T-helper 2 cell treated with Interferon-gamma antibody and Interleukin-4, amounts not matched to agents 5 μg/mL and 100 μg/mL, for 36 hours (primary cell): ENCODE measurements at places on chromosomes 5 and 9.
A peak's percentile ranks its signal among the peaks of the same experiment; 100 is the strongest.

DNA sequence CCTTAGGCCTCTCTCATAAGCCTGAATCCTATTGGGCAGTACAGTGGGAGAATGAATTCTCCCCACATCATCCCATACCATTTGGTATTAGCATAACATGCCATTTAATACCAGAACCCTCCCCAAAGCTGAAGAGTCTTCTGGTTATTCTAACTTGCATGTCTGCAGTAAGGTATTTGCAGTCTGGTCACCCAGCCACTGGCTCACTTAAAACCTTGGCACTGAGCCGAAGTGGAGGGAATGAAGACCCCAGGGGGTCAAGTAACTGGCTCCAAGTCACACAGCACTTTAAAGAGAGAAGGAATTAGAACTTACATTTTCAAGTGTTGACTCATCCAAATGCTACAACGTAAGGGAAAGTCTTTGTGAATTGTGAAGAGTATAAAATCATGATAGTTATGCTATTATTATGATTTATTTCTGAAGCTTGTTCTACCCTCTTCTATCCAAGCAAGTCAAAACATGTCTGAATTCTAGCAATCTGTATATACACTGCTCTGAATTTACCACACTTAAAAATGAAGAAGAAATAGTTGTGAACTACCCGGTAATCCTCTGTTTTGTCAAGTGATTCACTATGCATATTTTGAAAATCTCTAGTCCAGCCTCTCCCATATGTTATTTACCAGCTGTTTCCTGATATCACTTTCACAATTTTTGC, 28.5 kb downstream of the GLRA1 start:
- no peak overlapping the region for H3K4me3 ChIP-seq
- no peaks in the 10 kb centered on the region for H3K36me3 ChIP-seq
- no peaks in the 10 kb centered on the region for H3K27me3 ChIP-seq
- DNase-seq: no peak
- no peak overlapping the region for H3K27ac ChIP-seq

GRCh38 chr5:79689541-79690466, at the start of gene CMYA5:
Gene CMYA5 (plus strand): TSS chr5:79689836. CDS start chr5:79689908, 72 bp downstream.
- H3K4me1 ChIP-seq: peaks cover 16% of the 10 kb centered on the region
- no peak within 1 kb of the TSS for H3K4me3 ChIP-seq
- no peak within 1 kb of the TSS for H3K27ac ChIP-seq
- H3K27me3 ChIP-seq: no peaks in the 10 kb centered on the region
- H3K36me3 ChIP-seq: peaks cover 27% of the 10 kb centered on the region

DNA sequence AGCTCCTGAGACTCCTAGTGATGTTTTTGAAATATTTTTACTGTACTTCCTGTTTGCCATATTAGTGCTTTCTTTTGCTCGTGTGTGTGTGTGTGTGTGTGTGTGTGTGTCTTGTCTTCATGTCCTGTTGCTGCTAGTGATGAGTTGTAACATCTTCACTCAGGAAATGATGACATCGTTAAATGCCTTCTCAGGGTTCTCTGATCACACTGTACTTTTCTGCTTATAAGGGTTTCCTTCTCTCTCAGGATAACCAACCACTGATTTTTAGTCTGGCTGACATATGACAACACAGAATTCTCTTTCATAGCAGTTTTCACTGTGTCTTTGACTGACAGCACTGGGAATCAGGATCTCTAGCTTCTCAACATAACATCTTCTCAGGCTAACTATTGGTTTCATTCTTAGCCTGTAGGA, 16.1 kb downstream of the SV2C start:
- H3K27me3 ChIP-seq: peaks cover 25% of the 10 kb centered on the region
- no peaks in the 10 kb centered on the region for H3K36me3 ChIP-seq
- H3K4me3 ChIP-seq: no peak overlapping the region
- H3K27ac ChIP-seq: peak overlapping the region; percentile 10

DNA sequence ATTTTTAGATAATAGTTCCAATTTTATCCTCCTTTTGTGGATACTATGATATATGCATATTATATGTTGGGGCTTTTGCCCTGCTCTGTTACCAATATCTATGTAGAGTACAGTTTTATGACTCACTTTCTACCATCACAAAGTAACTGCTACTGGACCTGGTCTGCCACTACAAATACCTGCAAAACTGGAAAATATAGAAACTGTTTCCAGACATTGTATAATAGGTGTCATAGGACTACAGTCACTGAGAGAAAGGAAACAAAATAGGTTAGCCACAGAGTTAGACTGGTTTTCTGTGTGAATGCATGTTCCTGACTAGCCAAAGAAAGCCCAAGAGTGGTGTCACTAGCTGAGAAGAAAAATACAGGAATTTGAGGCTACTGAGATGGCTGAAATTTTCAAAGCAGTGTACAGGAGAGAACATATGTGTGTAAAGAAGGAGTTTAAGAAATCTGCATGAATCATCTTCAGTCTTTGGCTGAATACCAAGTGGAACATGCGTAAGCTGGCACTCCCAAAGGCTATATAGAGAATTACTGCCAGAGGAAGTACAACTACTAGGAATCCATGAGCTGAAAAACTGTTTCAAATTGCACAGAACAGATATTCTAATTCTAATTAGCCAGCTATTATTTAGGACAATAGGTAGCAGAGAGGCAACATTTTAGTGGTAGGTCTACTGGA, 29.0 kb upstream of the FAM174A start:
- H3K36me3 ChIP-seq: no peaks in the 10 kb centered on the region
- H3K4me1 ChIP-seq: no peaks in the 10 kb centered on the region
- no peak for DNase-seq

DNA sequence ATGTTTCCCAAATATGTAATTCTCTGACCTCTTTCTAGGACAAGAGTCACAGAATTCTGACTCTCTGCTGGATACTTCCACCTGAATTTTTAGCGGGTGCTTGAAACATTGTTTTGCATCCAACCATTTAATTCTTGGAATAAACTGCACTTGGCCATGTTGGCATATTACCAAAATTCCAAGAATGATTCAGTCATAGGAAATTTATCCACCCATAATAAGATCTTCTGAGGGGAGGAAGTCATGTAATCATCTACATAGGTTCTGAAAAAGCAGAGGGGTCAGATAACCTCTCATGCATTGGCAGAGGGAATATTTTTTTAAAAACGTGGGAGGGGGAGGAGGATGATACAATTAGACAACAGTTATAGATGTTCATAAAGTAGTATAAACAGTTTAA, 156.9 kb downstream of the PAM start:
- DNase-seq: no peak
- H3K36me3 ChIP-seq: no peaks in the 10 kb centered on the region
- no peak overlapping the region for H3K27ac ChIP-seq

DNA sequence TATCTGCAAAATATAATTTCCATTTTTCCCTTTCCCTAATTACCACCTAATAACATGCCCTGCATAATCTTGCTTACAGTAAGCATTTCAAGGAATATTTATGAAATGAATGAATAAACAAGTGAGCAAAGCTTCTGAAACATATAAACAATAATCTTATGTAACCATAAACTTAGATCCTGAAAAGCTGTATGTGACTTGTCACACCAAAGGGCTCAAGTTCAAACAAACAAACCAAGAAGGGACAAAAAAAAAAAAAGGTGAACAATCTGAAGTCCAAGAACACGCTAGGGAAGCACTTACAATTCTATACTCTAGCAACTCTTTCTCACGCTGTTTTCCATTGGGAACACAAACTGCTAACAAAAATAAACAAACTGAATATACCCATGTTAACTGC, 36.3 kb downstream of the PLPP1 start:
- peaks cover 4% of the 10 kb centered on the region for H3K36me3 ChIP-seq
- peaks cover 13% of the 10 kb centered on the region for H3K4me1 ChIP-seq
- H3K27me3 ChIP-seq: no peaks in the 10 kb centered on the region
- H3K4me3 ChIP-seq: no peak overlapping the region
- DNase-seq: no peak

- peaks cover 4% of the 10 kb centered on the region for H3K27me3 ChIP-seq
- H3K4me1 ChIP-seq: no peaks in the 10 kb centered on the region
- H3K4me3 ChIP-seq: no peak overlapping the region
- DNase-seq: no peak
Measured at GRCh38 chr5:34663771-34664496, 7.8 kb downstream of the RAI14 start.

DNA sequence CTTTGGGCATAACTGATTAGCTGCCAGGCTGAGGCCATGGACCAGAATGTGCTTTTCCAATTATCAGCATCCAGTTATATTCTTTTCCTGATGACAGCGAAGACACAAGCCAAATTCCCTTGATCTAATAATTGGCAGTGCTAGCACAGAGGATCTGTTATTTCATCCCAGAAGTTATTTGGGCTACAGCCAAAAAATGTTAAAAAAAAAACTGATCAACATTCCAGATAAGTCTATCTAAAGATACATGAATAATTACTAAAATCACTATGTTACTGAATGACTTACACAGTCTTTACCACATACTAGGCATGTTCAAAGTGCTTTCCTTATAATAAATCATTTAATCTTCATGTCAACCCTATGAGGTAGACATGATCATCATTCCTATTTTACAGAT, 13.5 kb upstream of the PDZD2 start:
- H3K27ac ChIP-seq: no peak overlapping the region
- no peaks in the 10 kb centered on the region for H3K36me3 ChIP-seq
- H3K27me3 ChIP-seq: no peaks in the 10 kb centered on the region
- DNase-seq: no peak

- H3K27ac ChIP-seq: no peak overlapping the region
- H3K36me3 ChIP-seq: no peaks in the 10 kb centered on the region
- H3K4me3 ChIP-seq: no peak overlapping the region
- no peaks in the 10 kb centered on the region for H3K27me3 ChIP-seq
- DNase-seq: no peak
Measured at GRCh38 chr9:32709871-32710270, 73.5 kb upstream of the TMEM215 start.

GRCh38 chr5:172531704-172532026, 77.3 kb upstream of the SH3PXD2B start:
- H3K27me3 ChIP-seq: peaks cover 6% of the 10 kb centered on the region
- no peaks in the 10 kb centered on the region for H3K4me1 ChIP-seq
- no peak for DNase-seq
- H3K36me3 ChIP-seq: no peaks in the 10 kb centered on the region

DNA sequence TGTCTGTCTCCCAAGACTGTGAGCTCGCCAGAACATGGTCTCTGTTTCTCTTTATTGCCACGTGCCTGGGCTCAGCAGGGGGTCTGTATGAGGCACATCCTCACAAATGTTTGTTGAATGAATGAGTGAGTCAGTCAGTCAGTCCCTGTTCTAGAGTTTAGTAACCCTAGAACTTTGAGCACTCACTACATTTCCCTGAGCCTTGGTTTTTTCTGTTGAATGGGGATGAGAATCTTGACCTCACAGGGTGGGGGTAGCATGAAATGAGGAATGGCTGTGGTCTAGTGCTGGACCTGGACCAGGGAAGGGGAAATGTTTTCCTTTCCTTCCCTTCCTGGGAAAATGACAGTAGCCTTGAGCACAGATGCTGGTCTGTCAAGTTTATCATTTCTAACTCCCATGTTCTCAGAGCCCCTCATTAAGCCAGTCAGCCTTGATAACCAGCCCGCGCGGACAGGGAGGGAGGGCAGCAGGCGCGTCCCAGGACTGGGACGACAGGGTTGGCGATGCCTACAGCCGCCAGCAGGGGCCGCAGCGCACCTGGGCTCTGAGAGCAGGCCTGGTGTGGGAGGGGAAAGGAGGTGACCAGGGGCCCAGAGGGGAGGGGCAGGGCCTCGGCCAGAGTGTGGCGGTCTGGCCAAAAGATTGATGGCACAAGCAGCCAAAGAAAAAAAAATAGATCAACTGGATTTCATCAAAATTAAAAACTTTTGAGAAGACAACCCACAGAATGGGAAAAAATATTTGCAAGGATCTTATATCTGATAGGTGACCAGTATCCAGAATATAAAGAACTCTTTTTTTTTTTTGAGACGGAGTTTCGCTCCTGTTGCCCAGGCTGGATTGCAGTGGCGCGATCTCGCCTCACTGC, 24.1 kb upstream of the WNK2 start:
- H3K4me3 ChIP-seq: no peak overlapping the region
- no peaks in the 10 kb centered on the region for H3K27me3 ChIP-seq
- peak overlapping the region; percentile 50 for H3K27ac ChIP-seq
- peaks cover 22% of the 10 kb centered on the region for H3K4me1 ChIP-seq
- no peaks in the 10 kb centered on the region for H3K36me3 ChIP-seq

- no peaks in the 10 kb centered on the region for H3K36me3 ChIP-seq
- no peak overlapping the region for H3K4me3 ChIP-seq
Measured at GRCh38 chr5:1405121-1405520, 40.1 kb downstream of the SLC6A3 start.

DNA sequence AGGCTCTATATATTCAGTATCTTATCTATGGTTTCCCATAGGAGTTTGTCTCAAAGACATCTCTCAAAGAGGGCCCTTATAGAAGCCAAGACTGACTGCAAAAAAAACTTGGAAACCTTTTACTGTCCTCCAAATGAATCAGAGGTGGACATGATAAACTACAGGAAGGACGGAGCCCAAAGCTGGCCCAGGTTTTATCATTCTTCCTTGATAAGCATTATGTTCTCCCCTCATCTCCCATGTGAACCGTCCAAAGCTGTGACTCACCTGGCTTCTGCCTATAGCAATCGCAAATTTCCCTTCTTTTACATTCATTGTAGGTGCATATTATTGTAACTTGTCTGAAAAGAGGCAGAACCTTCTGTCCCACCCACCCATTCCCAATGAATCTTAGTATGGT, 35.0 kb upstream of the NIM1K start:
- no peak for DNase-seq
- peaks cover 50% of the 10 kb centered on the region for H3K36me3 ChIP-seq
- H3K27me3 ChIP-seq: no peaks in the 10 kb centered on the region

DNA sequence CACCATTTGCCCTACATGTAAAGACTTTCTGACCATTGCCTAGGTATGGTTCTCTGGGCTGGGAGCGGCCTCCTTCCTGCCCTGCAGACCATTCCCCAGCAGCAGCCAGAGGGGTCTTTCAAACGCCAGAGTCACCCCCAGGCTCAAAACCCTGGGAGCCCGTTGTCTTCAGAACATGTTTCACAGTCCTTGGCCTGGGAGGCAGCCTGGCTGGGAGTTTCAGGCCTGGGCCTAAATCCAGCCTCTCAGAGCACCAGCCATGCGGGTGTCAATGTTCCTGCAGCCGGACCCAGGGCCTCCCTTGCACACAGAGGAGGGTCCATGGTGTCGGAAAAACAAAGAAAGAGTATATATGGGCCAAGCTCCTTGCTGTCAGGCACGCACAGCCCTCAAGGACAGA, 145.2 kb upstream of the FOXD4L5 start:
- H3K27me3 ChIP-seq: no peaks in the 10 kb centered on the region
- no peak overlapping the region for H3K27ac ChIP-seq
- H3K4me1 ChIP-seq: no peaks in the 10 kb centered on the region
- no peak overlapping the region for H3K4me3 ChIP-seq

DNA sequence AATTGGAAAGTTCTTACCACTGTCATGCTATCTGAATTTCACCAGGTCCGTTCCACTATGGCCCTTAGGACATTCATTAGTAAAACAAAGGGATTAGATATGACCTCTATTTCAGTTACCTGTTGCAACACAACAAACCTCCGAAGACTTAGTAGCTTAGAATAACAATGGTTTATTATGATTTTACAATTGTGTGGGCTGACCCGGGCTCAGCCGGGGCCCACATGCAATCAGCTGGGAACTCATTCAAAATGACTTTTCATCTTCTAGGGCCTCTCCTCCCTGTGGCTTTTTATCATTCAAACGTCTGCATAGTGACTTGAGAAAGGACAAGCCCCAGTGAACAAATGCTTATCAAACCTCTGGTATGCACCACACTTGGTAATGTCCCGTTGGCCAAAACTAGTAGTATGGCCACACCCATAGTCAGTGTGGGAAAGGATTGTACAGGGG, 2.3 kb upstream of the FBXW11 start:
- no peaks in the 10 kb centered on the region for H3K27me3 ChIP-seq
- DNase-seq: no peak
- H3K36me3 ChIP-seq: peaks cover 2% of the 10 kb centered on the region
- H3K4me1 ChIP-seq: peaks cover 16% of the 10 kb centered on the region
- H3K27ac ChIP-seq: no peak overlapping the region
- H3K4me3 ChIP-seq: no peak overlapping the region

- H3K4me1 ChIP-seq: peaks cover 76% of the 10 kb centered on the region
- no peaks in the 10 kb centered on the region for H3K36me3 ChIP-seq
- H3K4me3 ChIP-seq: no peak overlapping the region
- peaks cover 18% of the 10 kb centered on the region for H3K27me3 ChIP-seq
- H3K27ac ChIP-seq: no peak overlapping the region
Measured at GRCh38 chr5:54905942-54906537, 79.4 kb downstream of the ESM1 start.
